NCI-H2029 (cell line): ENCODE measurements at places on chromosomes 1 and 21.

DNA sequence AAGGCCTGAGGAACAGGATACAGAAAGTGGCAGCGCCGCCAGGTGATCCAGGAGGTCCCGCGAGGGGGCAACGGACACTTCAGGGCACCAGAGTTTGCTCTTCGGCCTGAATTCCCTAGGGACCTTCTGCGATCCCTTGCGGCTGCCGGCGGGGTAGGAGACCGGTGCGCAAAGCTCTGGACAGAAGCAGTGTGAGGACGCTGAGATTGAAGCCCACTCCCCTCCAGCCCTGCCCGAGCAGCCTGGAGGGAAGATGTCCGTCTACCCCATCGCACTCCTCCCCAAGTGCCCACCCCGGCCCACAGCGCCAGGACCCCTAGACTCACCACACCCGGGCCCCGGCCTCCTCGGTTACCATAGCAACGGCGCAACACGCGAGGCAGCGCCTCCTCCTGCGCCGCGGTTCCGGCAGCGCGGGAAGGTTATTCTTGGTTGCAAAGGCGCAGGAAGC is at the start of gene ANKRD45:
ANKRD45 (minus strand) TSS at position 361 of the 451 bp plus-strand sequence. CDS start 10,433 bp downstream, outside the sequence.
- no peak for DNase-seq

- DNase-seq, result no peak
Observed at GRCh38 chr21:31351438-31351837, 7.4 kb upstream of the TIAM1 start.

GRCh38 chr1:150256198-150256553 is 1.4 kb upstream of the CA14 start:
- DNase-seq, result no peak

GRCh38 chr1:31215065-31215570 is 24.6 kb downstream of the NKAIN1 start:
- no peak for DNase-seq

DNA sequence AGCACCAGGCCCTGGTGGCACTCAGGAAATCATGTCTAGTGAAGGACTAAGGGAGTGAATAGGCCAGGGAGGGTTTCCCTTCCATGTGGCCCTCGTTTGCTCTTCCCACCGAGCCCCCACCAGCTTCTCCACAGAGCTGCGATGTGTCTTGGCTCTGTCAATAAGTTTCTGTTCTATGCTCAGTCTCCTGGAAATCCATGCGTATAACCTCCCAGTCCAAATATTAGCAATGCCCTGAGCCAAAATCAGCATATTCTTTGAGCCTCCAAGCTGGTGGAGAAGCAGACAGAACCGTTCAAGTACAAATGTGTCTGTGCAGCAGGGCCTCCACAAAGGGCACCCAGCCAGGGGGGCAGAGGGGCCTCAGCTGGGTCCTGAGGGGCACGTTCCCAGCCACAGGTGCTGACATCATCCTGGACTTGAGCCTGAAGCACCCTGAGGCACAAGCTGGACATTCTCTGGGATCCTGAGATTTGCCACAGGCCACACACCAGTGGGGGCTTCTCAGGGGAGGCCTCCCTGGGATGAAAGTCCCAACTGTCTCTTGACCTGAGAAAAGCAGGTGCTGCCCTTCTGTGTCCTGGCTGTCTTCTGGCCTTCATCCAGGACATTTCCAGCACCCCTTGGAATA is 350.5 kb upstream of the VAMP3 start:
- DNase-seq, result no peak

DNA sequence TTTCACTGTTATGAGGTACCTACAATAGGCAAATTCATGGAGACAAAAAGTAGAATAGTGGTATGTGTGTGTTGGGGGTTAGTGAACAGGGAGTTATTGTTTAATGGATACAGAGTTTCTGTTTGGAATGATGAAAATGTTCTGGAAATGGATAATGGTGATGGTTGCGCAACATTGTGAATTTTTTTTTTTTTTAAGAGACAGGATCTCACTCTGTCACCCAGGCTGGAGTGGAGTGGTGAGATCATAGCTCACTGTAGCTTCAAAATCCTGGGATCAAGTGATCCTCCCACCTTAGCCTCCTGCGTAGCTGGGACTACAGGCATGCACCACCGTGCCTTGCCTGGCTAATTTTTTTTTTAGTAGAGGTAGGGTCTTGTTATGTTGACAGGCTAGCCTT is 34.5 kb upstream of the TRABD2B start:
- no peak for DNase-seq

GRCh38 chr1:91555074-91555730 is 54.6 kb downstream of the CDC7 start:
- no peak for DNase-seq

GRCh38 chr1:150311762-150312161 is 9.6 kb upstream of the PRPF3 start:
- DNase-seq, result no peak

DNA sequence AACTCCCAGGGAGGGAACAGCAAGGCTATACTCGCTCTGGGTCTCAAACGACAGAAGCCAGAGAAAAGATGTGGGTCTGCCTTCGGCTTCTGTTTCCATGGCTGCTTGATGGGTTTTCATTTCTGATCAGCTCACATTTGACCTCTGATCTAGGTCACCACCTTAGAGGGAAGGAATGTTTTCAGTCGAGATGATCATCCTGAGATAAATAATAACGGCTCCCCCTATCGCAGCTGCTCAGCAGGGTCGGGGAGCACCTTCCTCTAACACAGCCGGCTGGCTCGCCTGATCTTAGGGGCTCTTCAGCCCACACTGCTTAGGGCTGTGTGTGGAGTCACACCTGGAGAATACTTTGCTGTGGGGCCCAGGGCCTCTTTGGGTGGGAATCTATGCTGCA is 53.1 kb upstream of the ZNF648 start:
- DNase-seq, result no peak

- DNase-seq, result no peak
Observed at GRCh38 chr1:219189952-219190351, 16.3 kb downstream of the LYPLAL1 start.

GRCh38 chr21:44730951-44731579 is 19.7 kb upstream of the TSPEAR start:
- no peak for DNase-seq

GRCh38 chr1:117671781-117672501 is 66.1 kb downstream of the TENT5C start:
- no peak for DNase-seq

DNA sequence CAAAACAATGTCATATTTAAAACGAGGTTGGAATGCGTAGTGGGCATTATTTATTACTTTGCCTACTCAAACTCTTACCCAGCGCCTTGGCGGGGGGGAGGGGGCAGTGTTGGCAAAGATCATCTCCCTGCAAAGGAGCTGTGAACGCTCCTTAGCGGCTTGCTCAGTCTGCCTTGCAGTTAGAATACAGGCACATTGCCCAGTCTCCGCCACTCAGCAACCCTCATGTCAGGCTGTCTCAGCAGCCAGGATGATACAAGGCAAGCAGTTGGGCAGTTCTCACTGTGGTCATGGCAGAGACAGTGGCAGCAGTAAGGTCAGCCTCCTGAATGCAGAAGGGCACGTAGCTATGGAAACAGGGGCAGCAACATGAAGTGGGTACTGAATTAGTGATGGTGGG is 170.4 kb upstream of the KCNK2 start:
- no peak for DNase-seq

DNA sequence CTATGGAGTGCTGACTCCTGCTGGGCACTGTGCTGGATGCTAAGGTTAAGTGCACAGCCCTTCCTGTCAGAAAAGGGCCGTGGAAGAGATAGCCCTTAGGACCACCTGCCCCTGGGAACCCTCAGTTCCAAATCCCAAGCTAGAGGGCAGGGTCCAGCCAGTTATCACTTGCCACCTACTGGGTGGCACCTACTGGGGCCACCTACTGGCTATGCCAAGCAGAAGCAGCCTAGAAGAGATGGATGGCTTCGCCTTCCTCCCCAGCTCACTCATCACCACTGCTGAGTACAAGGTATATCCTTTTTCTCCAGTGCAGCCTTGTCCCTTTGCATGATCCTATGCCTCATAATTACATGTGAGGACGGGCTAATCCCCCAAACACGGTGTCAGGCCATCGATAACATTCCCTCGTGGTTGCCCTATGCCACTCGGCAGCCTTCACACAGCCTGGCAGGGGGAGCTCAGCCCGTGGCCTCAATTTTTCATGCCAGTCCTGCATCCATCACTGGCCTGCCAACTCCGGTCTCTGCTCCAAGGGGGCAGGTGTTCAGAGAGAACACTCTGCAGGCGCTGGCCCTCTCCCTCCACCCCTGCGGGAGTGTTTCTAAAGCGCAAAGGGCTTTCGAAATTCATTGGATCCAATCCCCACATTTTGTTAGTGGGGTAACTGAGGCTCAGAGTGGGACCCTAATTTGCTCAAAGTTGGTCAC is 49.0 kb downstream of the SYT2 start:
- DNase-seq, result no peak

GRCh38 chr1:214247501-214248041 is 33.4 kb upstream of the SMYD2 start:
- no peak for DNase-seq

GRCh38 chr1:62450301-62450700 is 13.5 kb downstream of the USP1 start:
- no peak for DNase-seq

GRCh38 chr1:39980555-39981313 is 25.8 kb downstream of the MFSD2A start:
- DNase-seq, result peak; percentile 46

DNA sequence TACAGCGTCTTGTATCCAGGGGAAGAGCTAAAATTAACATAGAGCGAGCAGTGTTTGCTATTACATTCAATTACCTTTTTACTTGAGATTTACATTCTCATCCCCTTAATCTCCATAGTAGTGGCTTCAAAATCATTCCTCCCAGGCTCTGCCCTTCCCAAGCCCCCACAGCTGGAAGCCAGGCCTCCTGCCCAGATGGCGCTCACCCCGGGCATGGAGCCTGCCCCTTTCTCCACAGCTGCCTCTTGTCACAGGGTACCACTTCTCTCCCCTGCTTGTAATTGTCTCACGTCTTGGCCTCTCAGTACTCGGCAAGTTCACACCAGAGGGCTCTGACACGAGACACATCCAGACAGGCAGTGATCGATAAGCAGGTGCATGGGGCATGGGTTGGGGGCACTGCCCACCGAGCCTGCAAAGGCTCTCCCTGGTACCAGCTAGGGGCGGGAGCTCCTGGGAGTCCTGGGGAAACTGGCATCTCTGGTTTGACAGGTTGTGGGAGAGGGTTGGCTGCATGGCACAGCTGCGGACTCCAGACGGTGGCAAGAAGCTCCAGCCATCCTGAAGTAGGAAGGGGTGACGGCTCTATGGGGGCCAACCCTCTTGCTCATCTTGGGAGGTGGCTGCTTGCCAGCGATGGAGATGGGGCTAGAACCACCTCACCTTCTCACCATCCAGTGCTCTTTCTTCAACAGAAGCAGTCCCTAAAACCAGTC is 20.1 kb downstream of the CASZ1 start:
- no peak for DNase-seq

GRCh38 chr1:165928075-165928731 is 100.8 kb downstream of the UCK2 start:
- peak; percentile 4 for DNase-seq

DNA sequence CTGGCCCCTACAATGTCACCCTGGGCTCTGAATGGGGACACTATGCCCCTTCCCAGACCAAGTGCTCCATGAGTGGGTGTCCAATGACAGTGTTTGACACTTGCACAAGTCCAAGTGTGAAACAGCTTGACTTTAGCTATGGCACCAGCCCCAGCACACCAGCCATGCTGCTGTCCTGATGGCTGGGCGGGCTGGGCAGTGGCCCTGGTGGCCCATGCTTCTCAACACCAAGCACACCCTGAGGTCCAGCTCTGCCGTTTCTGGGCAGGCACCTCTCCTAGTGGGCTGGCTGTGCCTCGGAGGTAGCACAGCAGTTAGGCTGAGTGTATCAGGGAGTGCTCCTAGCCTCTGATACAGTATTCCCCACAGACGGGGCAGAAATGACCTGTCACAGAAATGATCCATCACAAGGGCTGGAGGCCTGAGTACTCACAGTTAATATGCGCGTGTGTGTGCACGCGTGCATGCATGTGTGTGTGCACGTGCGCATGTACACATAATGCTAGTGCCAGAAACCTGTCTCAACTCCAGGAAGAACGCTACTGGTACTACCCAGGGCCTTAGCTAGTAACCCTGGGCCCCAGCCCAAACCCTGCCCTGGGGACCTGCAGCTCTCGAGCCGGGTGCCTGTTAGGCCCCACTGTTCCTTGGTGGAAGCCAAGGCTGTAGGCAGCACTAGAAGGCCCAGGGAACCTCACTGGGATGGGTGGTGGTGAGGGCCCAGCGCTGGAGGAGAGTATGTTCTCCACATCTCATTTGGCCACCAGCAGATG is 134.0 kb downstream of the DMRTB1 start:
- no peak for DNase-seq
